ENCODE measurements at places on chromosomes 2 and 18. TPM values are rescaled to one million over a fixed set of nuclear protein-coding genes. Genes with fewer than 3 reads are reported as not detected.
A peak's percentile ranks its signal among the peaks of the same experiment; 100 is the strongest.

The TMEM169 gene
- total RNA-seq, result 17.9 TPM

The RNU2-63P gene
- not detected for total RNA-seq

GRCh38 chr2:69013142-69013839, at the start of gene ANTXR1:
ANTXR1 (plus strand) TSS chr2:69013179; CDS start chr2:69013500, 321 bp downstream.
- peak within 1 kb of the TSS; percentile 98 for H3K4me3 ChIP-seq
- H3K27ac ChIP-seq, result no peak within 1 kb of the TSS
- H3K4me1 ChIP-seq, result peaks cover 15% of the 10 kb centered on the region

DNA sequence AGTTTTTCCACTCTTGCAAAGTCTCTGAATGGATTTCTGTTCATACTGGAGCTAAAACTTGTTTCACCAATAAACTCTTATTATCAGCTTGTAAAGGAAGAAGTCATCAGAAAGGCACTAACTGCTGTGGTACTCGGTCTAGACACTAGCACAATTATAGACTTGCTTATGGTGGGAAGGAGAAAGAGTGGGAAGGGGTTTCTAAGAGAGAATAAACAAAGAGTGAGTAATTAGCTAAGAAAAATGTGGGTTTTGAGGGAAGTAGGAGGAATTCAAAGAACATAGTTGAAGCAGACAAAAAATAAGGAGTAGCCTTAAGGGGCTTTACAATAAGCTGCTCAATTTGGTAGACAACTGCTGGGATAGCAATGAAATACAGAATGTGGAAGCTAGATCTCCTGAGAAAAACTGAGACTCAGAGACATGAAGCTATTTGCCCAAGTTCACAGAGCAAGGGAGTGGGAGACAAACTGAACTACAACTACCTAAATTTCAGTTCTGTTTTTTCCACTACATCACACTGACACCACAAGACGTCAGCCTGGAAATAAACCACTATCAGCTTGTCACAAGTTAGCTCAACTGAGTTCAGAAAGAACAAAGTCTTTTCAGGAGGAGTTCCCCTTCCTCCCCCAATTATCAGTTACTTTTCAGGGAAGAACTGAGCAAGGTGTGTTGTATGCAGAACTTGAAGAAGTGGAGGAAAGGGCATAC, 59.7 kb downstream of the MAP4K3 start:
- no peak overlapping the region for H3K4me3 ChIP-seq
- peaks cover 8% of the 10 kb centered on the region for H3K4me1 ChIP-seq
- no peaks in the 10 kb centered on the region for H3K27me3 ChIP-seq
- peaks cover 18% of the 10 kb centered on the region for H3K36me3 ChIP-seq
- peak overlapping the region; percentile 1 for H3K27ac ChIP-seq
- DNase-seq, result no peak
